GM06990 (cell line): ENCODE measurements at places on chromosomes 7 and 10.

GRCh38 chr7:5381071-5381772 lies 42.4 kb downstream of the TNRC18 start:
- DNase-seq = no peak

- no peak for DNase-seq
These were observed 75.3 kb downstream of the EPC1 start for GRCh38 chr10:32271617-32272016.

- no peak for DNase-seq
These were observed 26.5 kb downstream of the ASNS start for GRCh38 chr7:97845622-97846203.

GRCh38 chr10:66951896-66952295 lies 26.1 kb downstream of the LRRTM3 start:
- DNase-seq = no peak
